ENCODE measurements at places on chromosomes 13 and 19. TPM values are rescaled to one million over a fixed set of nuclear protein-coding genes. Genes with fewer than 3 reads are reported as not detected.

GRCh38 chr13:61546413-61546812, 130.8 kb upstream of the PCDH20 start:
- no peak overlapping the region for H3K27ac ChIP-seq
- no peak for DNase-seq
- H3K27me3 ChIP-seq = no peaks in the 10 kb centered on the region
- no peak overlapping the region for H3K4me3 ChIP-seq
- H3K36me3 ChIP-seq = no peaks in the 10 kb centered on the region

GRCh38 chr13:113489549-113490495, 689 bp downstream of the DCUN1D2 start:
- H3K36me3 ChIP-seq = peaks cover 5% of the 10 kb centered on the region
- peak overlapping the region; percentile 83 for H3K27ac ChIP-seq
- H3K4me1 ChIP-seq = peaks cover 51% of the 10 kb centered on the region
- peak; percentile 63 for DNase-seq
- no peaks in the 10 kb centered on the region for H3K27me3 ChIP-seq

Gene ZNF93
- total RNA-seq = 18.6 TPM

- H3K4me3 ChIP-seq = no peak overlapping the region
- H3K4me1 ChIP-seq = no peaks in the 10 kb centered on the region
- DNase-seq = no peak
- H3K36me3 ChIP-seq = no peaks in the 10 kb centered on the region
- H3K27me3 ChIP-seq = no peaks in the 10 kb centered on the region
Observed at GRCh38 chr13:40158757-40159156, 503.3 kb downstream of the COG6 start.

DNA sequence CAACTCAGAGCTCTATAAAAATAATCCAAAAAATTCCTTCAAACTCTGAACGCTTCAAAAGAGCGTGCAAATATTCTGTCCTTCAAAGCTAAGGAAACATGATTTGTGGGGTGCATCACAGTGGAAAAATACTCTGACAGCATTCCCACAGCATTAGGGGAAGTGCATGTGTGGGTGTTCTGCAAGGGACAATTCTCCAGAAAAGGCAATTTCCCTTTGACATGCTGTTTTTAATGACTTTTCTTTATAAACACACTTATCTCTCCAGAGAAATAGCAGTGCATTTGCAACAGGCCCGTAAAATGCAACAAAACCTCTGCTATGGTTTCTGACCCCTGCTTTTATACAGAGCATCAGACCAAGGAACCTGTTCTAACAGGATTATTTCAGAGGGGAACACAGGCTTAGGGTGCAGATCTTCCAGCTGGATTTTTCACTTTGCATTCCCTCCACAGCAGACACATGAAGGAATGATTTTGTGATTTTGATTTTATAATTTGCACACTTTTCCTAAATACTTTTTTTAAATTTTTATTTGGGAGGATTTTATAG, 42.6 kb downstream of the KL start:
- no peak overlapping the region for H3K27ac ChIP-seq
- no peak overlapping the region for H3K4me3 ChIP-seq
- no peaks in the 10 kb centered on the region for H3K4me1 ChIP-seq
- no peak for DNase-seq
- H3K27me3 ChIP-seq = peaks cover 2% of the 10 kb centered on the region

GRCh38 chr13:34300559-34300958, 482.6 kb downstream of the RFC3 start:
- no peak overlapping the region for H3K27ac ChIP-seq
- no peaks in the 10 kb centered on the region for H3K4me1 ChIP-seq
- no peaks in the 10 kb centered on the region for H3K36me3 ChIP-seq
- no peak for DNase-seq
- no peaks in the 10 kb centered on the region for H3K27me3 ChIP-seq

Gene ETFB
- total RNA-seq = 121 TPM

DNA sequence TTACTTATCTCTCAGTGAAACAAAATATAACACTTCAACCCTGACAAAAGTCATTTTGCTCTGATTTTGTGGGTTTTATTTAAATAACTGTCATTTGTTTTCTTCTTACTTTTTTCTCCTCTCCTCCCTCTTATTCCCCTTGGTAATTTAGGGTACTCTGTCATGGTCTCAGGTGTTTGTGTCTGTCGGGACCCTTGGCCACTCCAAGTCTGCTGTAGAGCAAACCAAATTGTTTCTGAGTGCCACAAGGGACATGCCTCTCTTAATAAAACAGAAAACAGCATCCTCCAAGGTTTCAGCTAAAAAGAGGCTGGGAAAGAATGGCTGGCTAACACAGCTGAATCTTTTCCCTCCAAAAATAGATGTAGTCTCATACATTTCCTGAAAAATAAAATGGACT, 573.1 kb upstream of the KLF12 start:
- H3K4me1 ChIP-seq = no peaks in the 10 kb centered on the region
- no peak for DNase-seq
- H3K27ac ChIP-seq = no peak overlapping the region

DNA sequence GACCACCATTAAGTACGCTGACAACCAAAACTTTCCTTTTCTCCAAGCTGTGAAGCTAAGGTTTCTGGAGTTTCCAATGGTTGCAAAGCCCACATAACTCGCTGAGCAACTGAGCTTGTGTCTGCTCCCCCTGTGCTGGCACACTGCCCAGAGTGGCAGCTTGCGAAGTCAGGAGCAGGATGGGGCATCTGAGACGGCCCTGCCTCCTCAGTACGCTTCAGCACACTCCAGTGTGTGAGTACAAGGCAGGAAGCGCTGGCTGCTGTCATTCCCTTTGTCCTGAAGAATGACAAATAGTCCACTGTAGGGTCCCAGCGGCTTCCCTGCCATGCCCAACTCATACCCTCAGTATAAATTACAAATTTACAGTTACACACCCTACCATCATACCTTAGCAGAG, 51.5 kb downstream of the SKA3 start:
- no peak for DNase-seq
- H3K27me3 ChIP-seq = peaks cover 3% of the 10 kb centered on the region
- no peak overlapping the region for H3K4me3 ChIP-seq
- no peak overlapping the region for H3K27ac ChIP-seq
- H3K36me3 ChIP-seq = no peaks in the 10 kb centered on the region

GRCh38 chr13:81247711-81248110, 906.8 kb upstream of the SPRY2 start:
- no peaks in the 10 kb centered on the region for H3K4me1 ChIP-seq
- no peak overlapping the region for H3K27ac ChIP-seq
- no peaks in the 10 kb centered on the region for H3K36me3 ChIP-seq
- no peak for DNase-seq
- H3K27me3 ChIP-seq = no peaks in the 10 kb centered on the region
- H3K4me3 ChIP-seq = no peak overlapping the region

DNA sequence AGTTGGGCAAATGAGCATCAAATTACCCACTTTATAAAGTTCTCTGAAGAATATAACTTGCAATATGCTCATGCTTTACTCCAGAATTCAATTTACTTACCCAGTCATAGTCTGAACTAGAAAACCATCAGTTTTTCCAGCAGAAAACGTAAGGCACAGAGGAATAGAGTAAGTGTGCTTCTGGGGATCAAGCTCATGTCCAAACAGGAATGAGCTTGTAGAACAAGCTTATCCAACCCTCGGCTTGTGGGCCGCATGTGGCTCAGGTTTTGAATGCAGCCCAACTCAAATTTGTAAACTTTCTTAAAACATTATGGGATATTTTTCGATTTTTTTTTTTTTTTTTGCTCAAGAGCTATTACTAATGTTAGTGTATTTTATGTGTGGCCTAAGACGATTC, 308.5 kb upstream of the KLF12 start:
- no peak for DNase-seq
- H3K27me3 ChIP-seq = no peaks in the 10 kb centered on the region
- H3K4me1 ChIP-seq = no peaks in the 10 kb centered on the region
- H3K36me3 ChIP-seq = no peaks in the 10 kb centered on the region

DNA sequence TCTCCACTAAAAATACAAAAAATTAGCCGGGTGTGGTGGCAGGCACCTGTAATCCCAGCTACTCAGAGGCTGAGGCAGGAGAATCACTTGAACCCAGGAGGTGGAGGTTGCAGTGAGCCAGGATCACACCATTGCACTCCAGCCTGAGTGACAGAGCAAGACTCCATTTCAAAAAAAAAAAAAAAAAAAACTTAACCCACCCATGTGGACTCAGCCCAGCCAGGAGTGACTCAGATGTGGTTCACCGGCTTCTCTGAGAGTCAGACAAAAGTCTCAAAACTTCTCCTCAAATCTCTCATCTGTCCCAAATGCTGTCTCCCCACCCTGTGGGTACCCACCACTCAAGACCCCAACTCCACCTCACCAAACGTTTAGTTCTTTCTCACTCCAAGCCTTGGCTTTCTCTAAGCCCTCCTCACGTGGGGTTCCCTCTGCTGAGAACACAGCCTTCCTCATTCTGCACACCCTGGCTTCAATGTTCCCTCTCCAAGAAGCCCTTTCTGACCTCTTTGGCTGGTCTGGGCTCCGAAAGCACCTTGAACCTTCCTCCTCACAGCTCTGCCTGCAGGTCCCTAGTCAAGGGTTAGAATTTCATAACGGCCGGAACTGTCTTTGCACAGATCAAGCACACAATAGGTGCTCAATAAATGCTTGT, 11.1 kb upstream of the RAB3A start:
- no peaks in the 10 kb centered on the region for H3K36me3 ChIP-seq
- no peak overlapping the region for H3K27ac ChIP-seq
- peaks cover 5% of the 10 kb centered on the region for H3K27me3 ChIP-seq
- peaks cover 9% of the 10 kb centered on the region for H3K4me1 ChIP-seq
- no peak for DNase-seq

GRCh38 chr13:30341815-30342570, 34.6 kb upstream of the KATNAL1 start:
- H3K4me3 ChIP-seq = no peak overlapping the region
- no peak for DNase-seq
- H3K27me3 ChIP-seq = no peaks in the 10 kb centered on the region
- H3K36me3 ChIP-seq = peaks cover 28% of the 10 kb centered on the region

DNA sequence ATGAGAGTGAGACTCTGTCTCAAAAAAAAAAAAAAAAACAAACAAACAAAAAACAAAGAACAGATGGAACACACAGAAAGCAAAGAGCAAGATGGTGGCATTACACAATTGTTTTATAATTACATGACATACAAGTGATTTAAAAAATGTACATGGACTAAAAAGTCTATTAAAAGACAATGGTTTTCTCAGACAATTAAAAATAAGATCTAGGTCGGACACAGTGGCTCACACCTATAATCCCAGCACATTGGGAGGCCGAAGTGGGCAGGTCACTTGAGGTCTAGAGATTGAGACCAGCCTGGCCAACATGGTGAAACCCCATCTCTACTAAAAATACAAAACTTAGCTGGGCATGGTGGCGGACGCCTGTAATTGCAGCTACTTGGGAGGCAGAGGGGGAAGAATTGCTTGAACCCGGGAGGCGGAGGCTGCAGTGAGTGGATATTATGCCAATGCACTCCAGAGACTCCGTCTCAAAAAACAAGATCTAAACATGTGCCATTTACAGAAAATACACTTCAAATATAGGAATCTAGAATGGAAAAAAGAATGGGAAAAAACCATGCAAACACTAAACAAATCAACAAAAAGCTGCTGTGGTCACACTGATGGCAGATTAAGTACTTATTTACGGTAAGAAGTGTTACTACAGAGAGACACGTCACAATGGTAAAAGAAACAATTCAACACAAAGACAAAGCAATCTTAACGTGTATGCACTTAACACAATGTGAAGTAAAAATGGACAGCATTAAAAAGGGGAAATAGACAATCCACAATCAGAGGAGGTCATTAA, 26.7 kb downstream of the MIER2 start:
- no peaks in the 10 kb centered on the region for H3K27me3 ChIP-seq
- peaks cover 39% of the 10 kb centered on the region for H3K36me3 ChIP-seq
- peaks cover 6% of the 10 kb centered on the region for H3K4me1 ChIP-seq
- DNase-seq = no peak
- H3K27ac ChIP-seq = no peak overlapping the region

DNA sequence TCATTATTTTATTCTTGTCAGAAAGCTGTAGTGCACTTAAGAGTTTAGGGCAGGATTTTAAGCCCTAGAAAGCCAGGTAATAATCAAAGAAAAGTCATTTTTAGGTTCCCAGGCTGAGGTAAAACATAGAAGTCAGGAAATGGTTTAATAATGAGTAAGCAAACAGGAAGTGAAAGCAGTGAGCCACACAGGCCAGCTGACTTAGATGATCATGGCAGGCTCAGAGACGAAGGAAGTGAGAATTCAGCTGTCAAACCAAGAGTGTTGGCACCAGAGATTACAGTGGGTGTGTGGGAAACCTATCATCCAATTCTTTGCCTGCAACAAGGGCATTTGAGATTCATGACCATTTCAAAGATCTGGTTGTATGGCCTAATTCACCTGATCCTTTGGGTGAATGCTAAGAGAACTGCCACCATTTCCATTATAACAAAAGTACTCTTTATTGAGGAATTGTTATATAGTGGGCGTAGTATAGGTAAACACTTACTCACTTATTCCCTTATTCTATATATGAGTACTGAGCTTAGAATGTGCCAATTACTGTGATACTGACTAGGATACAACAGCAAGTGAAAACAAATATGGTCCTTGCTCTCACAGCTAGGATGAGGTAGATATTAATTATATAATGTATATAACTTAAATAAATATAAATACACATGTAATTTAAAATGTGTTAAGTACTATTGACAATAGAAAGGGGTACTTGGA, 103.7 kb upstream of the EDNRB start:
- H3K36me3 ChIP-seq = peaks cover 4% of the 10 kb centered on the region
- peak; percentile 80 for DNase-seq
- peaks cover 9% of the 10 kb centered on the region for H3K4me1 ChIP-seq
- H3K4me3 ChIP-seq = no peak overlapping the region
- H3K27ac ChIP-seq = peak overlapping the region; percentile 52

Gene IL17D
- total RNA-seq = 0.37 TPM

DNA sequence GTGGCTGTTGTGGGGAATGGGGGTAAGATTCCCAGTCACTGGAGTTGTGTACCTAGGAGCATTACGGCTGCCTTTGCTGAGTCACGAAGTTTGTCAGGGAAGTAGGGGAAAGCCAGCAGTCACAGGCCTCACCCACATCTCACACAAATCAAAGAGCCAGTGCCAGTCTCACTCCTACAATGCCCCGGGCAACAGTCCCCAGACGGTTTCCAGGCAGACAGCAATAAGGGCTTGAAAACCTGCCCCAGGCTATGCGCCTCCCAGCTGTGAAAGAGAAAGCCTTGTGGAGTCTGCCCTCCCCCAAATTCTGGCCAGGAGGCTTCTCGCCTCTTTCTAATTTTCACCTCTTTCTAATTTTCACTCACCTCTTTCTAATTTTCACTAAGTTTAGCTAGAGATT, 142.3 kb upstream of the EDNRB start:
- DNase-seq = no peak
- H3K4me3 ChIP-seq = no peak overlapping the region
- H3K27me3 ChIP-seq = no peaks in the 10 kb centered on the region
- H3K36me3 ChIP-seq = no peaks in the 10 kb centered on the region
- no peak overlapping the region for H3K27ac ChIP-seq

Gene TMEM150B
- 2.4 TPM for total RNA-seq

- H3K4me3 ChIP-seq = no peak overlapping the region
- no peaks in the 10 kb centered on the region for H3K36me3 ChIP-seq
- H3K4me1 ChIP-seq = no peaks in the 10 kb centered on the region
- no peak for DNase-seq
Observed at GRCh38 chr19:4609878-4610511, 29.3 kb upstream of the TNFAIP8L1 start.
